ENCODE measurements at places on chromosomes 12 and 14. TPM values are rescaled to one million over a fixed set of nuclear protein-coding genes. Genes with fewer than 3 reads are reported as not detected.

Gene CLEC2B
- total RNA-seq, result 20.4 TPM

Gene TMEM179
- 1.9 TPM for total RNA-seq

Gene CHGA
- 3.8 TPM for total RNA-seq

Gene AVPR1A
- total RNA-seq, result 43.7 TPM

Gene CDKN3
- 25.4 TPM for total RNA-seq

GRCh38 chr12:56725723-56726102, 614 bp upstream of the NACA start:
- DNase-seq, result no peak

- no peak for DNase-seq
Observed at GRCh38 chr14:76516884-76517283, 140.9 kb downstream of the ESRRB start.

DNA sequence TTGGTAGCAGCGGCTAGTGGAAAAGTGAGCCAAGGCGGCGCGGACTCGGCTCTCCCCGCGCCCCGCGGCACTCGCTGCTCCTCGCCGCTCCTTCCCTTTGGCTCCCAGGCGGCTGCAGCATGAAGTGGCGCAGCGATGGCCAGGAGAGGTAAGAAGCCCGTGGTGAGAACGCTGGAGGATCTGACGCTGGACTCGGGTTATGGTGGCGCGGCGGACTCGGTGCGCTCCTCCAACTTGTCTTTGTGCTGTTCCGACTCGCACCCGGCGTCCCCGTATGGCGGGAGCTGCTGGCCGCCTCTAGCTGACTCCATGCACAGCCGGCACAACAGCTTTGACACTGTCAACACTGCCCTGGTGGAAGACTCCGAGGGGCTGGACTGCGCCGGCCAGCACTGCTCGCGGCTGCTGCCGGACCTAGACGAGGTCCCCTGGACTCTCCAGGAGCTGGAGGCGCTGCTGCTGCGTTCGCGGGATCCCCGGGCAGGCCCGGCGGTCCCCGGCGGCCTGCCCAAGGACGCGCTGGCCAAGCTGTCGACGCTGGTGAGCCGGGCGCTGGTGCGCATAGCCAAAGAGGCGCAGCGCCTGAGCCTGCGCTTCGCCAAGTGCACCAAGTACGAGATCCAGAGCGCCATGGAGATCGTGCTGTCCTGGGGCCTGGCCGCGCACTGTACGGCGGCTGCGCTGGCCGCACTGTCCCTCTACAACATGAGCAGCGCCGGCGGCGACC, 225.6 kb upstream of the CRY1 start:
- no peak for DNase-seq

GRCh38 chr12:78756936-78757335, 107.6 kb upstream of the SYT1 start:
- DNase-seq, result no peak

DNA sequence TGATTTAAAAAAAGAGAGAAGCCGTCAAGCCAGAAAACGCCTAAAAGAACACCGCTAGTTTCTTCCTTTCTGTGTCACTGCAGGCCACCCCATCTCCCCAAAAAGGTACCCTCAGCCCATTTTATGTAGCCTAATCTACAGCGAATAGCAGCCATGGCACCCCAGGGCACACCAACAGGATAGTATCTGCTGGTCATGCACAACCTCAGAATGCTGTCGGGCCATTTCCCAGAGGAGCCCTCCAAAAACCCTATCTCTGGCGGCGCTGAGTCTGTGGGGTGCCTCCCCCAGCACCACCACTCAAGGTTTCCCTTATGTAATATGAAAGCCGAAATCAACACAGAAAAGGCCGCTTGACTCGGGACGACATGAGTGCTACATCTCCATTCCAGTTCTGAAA, 98.9 kb downstream of the BCL11B start:
- DNase-seq, result no peak

GRCh38 chr14:60946773-60947172, 34.1 kb downstream of the TRMT5 start:
- DNase-seq, result no peak

Data from urinary bladder (tissue), 4 donors.